ENCODE measurements at places on chromosomes 4 and X.

GRCh38 chrX:118423558-118423957, 72.1 kb upstream of the DOCK11 start:
- no peak for DNase-seq

GRCh38 chr4:95283320-95283719, 265.5 kb downstream of the UNC5C start:
- no peak for DNase-seq

GRCh38 chr4:17260166-17260907, 251.6 kb downstream of the QDPR start:
- DNase-seq, result no peak

DNA sequence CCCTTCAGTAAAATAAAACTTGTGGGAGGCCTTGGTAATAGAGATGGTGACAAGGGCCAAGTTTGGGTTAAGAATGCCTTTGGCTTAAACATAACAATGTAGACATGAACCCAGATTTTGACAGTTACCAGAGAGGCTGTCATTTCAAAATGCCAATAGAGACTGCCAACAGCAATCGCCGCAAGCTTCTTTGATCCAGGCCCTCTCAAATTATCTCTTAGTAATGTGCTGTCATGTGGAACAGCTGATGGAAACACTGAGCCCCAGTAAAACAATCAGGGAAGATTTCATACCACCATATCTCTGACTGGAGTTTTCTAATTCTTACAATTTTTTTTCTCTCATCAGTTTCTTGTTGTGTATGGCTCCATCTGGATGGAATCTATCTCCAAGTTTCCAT, 80.5 kb downstream of the ZNF330 start:
- no peak for DNase-seq

DNA sequence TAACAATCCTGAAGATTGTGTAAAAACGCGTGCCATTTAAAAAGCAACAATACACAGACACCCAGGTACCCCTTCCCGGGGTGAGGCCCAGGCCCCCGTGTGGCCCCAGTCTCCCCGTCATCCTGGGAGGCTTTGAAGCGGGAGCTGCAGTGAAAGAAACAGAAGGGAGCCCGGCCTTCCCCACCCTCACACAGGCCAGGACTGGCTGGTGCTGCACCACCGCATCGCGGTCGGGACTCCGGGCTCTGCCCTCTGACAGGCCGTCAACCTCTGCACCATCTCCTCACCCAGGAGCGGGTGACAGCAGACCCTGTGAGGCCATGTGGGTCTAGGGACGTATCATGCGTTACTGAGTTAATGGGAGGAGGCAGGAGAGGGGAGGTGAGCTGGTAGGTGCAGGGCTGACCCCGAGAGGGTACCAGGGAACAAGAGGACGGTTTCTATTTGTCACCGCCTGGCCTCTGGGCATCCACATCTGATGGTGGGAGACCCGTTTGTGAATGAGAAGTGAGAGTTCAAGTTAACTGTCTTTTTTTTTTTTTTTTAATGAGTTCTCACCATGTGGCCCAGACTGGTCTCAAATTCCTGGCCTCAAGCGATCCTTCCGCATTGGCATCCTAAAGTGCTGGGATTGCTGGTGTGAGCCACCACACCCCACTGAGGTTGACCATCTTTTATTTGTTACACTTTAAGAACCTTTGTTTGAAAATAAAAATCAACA, 27.3 kb downstream of the PIGG start:
- DNase-seq, result no peak

DNA sequence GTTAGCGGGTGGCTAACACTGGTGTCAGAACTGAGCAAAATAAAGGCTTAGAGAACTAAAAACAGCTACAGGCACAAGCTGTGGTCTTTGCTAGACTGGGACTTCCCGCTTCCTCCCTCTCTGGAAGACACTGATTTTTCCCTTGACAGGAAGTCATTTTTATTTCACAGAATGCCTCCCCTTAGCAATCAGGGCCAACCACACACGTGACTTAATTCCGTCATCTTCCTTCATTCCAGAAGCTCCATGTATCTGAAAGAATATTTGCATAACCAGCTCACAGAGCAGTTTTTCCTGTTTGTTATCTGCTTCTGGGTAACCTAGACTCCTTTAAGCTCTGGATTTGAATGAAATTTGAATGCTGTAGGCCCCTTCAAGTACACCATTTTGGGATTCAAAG, 327.5 kb upstream of the FRG1 start:
- no peak for DNase-seq

- DNase-seq, result no peak
These were observed 32.8 kb downstream of the MGARP start for GRCh38 chr4:139247241-139247640.

- DNase-seq, result no peak
These were observed 193.0 kb upstream of the C1QTNF7 start for GRCh38 chr4:15234856-15235126.

- DNase-seq, result no peak
These were observed 7.9 kb downstream of the MBTPS2 start for GRCh38 chrX:21847342-21847741.

- no peak for DNase-seq
These were observed 35.5 kb downstream of the EREG start for GRCh38 chr4:74400395-74400794.

- DNase-seq, result no peak
These were observed 93.2 kb downstream of the ARSF start for GRCh38 chrX:3134316-3134945.

GRCh38 chrX:153573984-153574383, 25.0 kb downstream of the CCNQ start:
- no peak for DNase-seq

- DNase-seq, result no peak
These were observed 25.4 kb downstream of the FGFBP1 start for GRCh38 chr4:15912961-15913630.

DNA sequence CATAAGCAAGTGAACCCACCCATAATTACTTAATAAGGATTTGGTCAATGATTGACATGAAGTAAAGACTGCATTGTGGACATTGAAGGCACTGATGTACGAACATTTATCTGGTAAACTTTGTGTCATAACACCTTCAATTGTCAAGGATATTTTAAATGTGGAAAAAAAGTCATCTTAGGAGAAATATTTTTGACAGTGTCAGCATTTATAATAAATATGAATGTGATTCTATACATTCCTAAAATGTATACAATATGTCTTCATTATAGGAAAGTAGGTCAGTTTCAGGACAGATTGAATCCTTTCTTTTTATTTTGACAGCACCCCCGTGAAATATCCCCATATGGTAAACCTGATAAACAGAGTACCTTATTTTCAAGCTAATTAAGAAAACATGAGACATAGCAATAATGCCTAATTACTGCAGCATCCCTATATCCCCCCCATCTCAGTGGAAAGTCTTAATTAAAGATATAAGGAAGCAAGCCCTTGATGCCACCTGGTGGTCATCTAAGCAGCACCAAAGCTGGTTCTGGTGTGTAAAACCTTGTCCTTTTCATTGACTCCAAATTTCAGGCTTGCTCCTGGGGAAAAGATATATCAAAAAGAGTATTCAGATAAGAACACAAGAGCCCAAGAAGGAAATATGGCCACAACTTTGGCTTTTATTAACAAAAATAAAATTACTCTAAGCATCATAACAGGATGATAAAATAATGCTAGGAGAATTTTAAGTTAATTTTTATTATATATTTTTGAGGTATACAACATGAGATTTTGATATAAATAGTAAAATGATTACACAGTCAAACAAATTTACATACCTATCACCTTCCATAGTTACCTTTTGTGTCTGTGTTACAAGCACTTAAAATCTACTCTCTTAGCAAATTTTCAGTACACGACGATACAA, 379.7 kb downstream of the TLL1 start:
- no peak for DNase-seq

- no peak for DNase-seq
These were observed 502.9 kb upstream of the PCDH10 start for GRCh38 chr4:132646186-132646585.

GRCh38 chr4:54213761-54214160, 15.3 kb upstream of the PDGFRA start:
- no peak for DNase-seq

DNA sequence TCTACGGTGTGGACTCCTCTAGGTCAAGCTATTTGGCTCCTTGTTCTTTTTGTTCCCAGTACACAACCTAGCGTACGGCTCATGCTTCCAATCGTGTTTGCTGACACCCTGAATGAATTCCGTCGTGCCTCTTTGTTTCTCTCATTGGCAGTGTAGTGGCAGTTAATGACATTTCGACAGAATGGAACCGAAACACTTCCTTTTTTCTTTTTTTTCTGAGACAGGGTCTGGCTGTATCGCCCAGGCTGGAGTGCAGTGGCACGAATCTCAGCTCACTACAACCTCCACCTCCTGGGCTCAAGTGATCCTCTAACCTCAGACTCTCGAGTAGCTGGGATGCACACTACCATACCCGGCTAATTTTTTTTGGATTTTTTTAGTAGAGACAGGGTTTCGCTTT, 113.3 kb upstream of the ATP6AP2 start:
- no peak for DNase-seq

DNA sequence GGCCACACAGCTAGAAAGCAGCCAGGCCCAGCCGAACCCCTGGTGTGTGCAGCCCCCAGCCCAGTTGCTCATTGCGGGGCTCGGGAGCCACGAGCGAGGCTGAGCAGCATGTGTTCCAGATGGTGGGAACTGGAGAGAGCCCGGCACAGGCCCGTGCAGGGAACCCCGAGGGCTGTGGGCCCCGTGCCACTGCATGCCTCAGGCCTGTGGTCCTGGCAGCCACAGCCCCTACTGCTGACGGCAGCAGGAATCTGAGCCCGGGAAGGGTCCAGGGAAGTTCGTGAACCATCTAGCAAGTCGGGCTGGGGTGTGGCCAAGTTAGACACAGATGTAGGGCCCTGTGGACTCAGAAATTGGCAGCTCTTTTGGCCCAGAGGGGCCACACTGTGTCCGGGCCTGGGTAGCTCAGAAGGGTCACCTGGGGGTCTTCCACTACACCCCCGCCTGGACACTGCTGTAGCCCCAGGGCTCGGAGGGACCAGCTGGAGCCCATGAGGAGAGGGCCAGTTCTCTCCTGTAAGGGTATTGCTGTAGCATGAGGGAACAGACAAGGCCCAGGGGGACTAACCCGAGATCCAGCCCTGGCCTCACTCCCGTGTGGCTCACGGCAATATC, 12.1 kb downstream of the HTRA3 start:
- DNase-seq, result no peak

DNA sequence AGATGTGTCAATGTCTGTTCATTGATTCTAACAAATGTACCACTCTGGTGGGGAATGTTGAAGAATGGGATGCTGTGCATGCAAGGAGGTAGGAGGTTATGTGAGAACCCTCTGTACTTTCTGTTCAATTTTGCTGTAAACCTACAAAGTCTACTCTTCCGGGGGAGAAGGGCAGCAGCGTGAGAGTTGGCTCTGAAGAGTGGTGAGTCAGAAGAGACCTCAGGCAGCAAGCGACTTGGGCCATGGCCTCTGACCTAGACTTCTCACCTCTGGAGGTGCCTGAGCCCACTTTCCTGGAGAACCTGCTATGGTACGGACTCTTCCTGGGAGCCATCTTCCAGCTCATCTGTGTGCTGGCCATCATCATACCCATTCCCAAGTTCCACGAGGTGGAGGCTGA, 26.7 kb downstream of the MANBA start:
- no peak for DNase-seq

GRCh38 chrX:118536204-118536603, 40.6 kb downstream of the DOCK11 start:
- DNase-seq, result peak; percentile 17

Data from CD8-positive, alpha-beta T cell (primary cell).